ENCODE measurements at places on chromosomes 7 and 10.

DNA sequence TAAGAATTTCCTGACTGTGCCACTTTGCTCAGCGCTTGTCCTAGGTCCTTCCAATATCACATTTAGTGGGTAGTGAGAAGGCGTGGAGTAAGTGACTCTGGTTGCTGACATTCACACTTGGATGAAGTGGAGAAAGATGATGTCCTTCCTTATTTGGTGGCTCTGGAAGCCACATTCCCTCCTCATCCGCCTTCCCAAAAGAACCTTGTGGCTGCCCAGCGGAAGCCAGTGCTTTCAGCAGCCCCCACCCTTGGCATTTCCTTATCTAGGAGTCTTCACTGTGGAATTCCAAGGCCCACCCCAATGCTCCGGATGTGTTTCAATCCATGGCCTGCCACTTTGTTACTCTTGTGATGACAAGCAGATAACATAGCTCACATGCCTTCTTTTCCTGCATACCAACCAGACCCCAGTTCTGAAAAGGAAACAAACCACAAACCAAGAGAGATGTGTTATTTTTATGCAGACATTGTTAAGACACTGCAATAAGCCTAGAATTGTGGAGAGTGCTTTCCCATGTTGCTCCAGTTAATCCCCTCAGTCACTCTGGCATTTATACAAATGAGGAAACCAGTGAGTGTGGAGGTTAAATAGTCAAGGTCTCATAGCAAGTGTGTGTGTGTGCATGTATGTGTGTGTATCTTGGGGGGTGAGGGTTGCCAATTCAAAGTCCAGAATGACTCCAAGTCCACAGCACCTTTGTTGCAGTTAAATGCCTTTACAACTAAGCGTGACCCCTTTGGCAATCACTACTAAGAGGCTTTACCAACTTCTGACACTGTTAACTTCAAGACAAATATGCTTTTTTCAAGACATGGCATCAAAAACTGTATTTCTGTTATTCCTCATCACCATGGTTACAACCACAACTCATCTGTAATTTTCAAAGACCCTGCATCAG, 10.3 kb upstream of the ANKRD1 start:
- no peak for DNase-seq

GRCh38 chr10:126909147-126909546, 3.9 kb downstream of the DOCK1 start:
- no peak for DNase-seq

GRCh38 chr7:538764-539685, 19.4 kb upstream of the PDGFA start:
- no peak for DNase-seq

DNA sequence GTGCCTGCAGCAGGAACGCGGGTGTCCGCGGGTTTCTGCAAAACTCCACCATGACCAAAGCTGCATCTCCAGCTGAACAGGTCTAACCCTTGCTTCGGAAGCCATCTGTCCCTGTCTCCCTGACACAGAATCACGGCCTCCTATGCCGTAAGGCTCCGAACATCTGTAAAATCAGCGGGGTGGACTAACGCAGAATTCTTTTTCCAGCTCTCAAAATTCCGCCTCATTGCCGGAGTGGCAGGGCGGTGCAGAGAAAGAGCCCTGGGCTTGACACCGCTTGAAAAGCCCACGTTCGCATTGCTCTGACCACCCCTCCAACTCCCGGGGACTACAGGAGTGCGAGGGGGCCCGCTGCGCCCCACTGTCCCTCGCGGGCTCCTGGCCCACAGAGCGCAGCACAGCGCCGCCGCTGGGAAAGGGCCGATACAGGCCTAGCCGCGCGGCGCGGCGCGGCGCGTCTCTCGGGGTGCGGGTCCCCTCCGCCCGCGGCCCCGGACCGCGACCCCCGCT, 409 bp downstream of the DNMBP start:
- DNase-seq, result no peak

DNA sequence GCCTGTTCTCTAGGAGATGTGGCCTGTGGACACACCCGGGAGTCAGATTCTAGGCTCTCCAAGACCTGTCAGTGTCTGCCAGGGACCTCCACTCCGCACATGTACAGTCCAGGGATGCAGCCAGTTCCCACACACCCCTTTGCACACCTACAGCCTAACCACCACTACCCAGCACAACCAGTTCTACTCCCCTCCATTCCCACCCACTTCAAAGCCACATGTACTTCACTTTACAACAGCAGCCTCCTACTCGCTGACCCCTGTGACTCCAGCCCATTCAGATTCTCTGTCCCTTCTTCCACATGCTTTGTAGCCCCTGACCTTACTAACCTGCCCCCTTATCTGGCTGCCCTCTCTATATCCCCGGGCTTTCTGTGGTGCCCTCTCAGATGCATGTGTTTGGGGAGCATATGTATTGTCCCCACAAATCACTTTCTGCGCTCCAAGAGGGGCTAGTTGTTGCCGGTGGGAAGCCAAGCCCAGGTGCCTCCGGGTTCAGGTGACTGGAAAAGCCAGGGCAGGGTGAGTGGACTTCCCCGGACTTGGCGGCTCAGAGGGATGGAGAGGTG, 7.2 kb downstream of the LBX1 start:
- DNase-seq, result no peak

- DNase-seq, result no peak
Measured at GRCh38 chr7:46320956-46321355, 399.9 kb upstream of the IGFBP3 start.

DNA sequence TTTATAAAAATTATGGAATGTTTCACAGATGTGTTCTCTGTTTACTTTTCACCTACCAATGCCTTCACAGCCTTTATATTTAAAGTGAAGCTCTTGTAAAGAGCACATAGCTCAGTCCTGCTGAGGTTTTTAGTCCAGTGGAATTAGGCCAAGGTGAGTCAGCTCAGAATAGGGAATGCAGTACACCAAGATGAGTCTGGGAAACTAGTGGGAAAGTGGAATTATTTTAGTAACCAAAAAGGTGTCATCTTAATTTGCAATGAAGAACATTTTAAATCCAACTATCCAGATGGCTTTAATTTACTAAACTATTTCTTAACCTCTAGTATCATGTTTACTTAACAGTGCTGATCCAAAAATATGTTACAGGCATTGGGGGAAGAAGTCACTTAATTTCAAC, 236.3 kb upstream of the CTBP2 start:
- no peak for DNase-seq

DNA sequence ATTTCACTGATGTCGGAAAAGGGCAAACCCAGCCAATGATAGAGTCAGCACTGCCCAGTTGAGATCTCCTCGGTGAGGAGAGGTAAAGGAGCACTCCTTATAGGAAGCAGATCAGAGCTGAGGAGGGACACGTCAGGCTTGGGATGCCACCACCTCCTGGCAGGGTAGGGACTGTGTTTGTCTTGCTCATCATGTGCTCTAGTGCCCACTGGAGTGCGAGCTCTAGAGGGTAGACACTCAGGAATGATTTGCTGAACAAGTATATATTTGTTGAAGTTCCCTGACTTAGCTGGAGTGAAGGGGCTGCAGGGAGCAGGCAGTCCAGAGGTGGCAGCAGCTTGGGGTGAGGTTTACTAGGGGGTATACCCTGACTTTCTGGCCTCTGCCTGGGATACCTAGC, 146.5 kb downstream of the NOC3L start:
- no peak for DNase-seq

DNA sequence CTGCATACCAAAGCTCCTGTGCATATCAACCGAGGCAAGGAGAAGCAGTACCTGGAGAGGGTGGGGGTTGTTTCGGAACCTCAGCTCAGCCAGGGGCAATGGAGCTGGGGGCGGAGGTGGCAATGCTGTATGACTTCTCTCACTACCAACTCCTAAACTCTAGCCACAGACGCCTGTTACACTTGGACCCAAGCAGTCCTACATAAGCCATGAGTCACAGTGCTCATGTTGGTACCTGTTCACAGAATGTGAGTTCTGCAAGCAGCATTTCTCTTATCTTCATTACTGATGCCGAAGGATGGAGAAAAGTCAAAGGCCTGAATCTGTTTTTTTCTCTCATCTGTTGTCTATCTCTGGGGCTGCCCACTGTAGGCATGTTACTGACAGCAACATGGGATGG, 3.2 kb upstream of the RAB18 start:
- no peak for DNase-seq

- no peak for DNase-seq
Measured at GRCh38 chr7:82105463-82105862, 335.6 kb upstream of the HGF start.

- no peak for DNase-seq
Measured at GRCh38 chr7:135964274-135964673, 12.9 kb downstream of the MTPN start.

DNA sequence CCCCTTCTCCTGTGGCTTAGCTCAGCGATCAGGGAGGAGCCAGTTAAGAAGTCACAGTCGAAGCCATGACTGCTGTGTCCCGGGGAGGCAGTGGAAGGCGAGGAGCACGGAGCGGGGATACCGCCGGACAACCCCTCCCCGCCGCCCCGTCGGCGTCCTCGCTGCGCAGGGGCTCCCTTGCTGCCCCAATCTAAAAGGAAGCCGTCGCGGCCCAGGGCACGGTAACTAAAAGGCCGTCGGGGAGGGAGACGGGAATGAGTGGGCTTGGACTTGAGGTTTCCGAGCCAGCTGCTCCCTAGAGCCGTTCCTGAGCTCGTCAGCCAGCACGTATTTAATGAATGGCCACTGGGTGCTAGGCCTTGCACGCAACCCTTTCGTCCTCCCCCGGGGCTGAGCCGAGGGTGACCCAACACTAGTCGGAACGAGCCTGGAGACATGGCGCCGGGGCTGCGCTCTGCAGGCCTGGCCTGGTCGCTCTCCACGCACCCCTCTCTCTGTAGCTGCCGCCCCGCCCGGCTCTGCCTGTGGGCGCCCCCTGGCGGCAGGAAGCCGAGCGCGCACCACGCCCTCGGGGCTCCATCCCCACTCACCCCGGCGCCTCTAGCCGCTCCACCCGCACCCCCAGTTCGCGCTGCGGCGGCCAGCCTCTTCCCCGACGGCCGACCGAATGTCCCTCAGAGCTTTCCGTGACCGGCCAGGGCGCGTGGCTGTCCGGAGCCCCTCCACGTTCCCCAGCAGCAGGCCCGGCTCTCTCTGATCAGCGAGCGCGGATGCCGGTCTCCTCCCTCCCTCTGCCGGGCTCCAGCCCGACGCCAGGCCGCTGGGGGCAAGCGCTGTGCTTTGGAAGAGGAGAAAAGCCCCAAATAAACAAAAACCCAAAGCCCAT, 29.3 kb upstream of the KCNK18 start:
- DNase-seq, result peak; percentile 53

GRCh38 chr7:133461421-133461820, 208.5 kb downstream of the EXOC4 start:
- no peak for DNase-seq

- no peak for DNase-seq
Measured at GRCh38 chr7:39480901-39481300, 85.3 kb upstream of the YAE1 start.

DNA sequence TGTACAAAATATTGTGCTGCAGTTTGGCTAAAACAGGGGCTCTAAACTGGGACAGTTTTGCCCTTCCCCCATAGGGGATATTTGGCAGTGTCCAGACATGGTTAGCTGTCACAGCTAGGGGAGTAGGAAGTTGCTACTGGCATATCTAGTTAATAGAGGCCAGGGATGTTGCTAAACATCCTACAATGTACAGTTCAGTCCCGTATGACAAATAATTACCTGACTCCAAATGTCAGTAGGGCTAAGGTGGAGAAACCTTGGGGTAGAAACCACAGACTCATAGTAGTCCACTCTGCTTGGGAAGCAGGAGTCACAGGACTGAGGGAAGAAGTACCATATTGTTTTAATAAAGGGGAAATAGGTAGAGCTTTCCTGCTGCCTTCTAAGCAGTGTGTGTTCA, 39.8 kb downstream of the WBP1L start:
- DNase-seq, result no peak

- no peak for DNase-seq
Measured at GRCh38 chr10:10772411-10772810, 245.3 kb upstream of the CELF2 start.

DNA sequence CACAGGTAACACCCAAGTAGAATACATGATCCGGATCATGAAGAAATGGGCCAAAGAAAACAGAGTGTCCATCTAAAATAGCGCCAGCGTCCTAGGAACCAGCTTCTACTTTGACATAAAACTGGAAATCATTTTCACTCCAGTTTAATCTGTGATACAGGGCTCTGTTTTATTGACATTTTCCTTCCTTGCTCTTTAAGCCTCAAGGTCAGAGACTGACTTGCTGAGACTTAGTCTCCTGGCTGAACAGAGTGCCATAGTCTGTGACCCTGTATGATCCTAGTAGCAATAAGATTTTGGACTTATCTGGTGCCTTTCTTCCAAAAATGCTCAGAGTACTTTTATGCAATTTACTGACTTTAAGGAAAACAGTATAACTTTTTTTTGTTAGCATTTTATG, 41.7 kb upstream of the UBN2 start:
- no peak for DNase-seq

GRCh38 chr10:47225219-47225927, 74.6 kb upstream of the GDF10 start:
- no peak for DNase-seq

- no peak for DNase-seq
Measured at GRCh38 chr10:114642729-114643128, 15.3 kb downstream of the ABLIM1 start.

DNA sequence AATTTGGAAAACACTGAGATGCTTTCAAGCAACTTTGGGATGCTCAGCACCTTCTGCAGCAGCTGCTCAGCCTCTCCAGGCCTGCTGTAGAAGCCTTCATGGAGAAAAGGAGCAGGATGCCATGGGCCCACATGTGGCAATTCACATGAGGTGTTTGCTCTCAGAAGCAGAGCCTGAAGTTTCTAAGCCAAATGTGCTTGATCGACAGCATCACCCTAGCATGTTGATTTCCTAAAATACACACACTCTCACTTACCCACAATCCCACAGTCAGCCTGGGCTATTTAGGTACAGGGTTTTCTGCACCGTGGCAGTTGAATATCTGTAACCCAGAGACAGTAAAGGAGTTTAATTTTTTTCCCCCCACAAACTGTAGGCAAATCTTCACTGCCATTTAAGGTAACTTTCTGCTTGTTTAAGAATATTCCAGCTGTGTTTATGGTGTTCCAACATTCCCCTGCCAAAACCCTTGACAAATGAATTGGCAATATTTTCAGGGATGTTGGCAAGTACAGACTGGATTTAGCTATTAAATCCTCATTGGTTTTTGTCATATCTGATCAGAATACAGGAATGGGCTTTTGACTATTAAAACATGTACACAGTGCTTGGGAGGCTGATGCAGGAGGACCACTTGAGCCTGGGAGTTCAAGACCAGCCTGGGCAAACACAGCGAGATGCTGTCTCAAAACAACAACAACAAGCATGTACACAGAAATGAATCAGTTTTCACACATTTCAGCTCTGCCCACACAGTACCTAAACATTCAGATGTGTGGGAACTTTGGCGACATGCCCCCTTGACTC, 244.2 kb downstream of the CELF2 start:
- DNase-seq, result no peak

DNA sequence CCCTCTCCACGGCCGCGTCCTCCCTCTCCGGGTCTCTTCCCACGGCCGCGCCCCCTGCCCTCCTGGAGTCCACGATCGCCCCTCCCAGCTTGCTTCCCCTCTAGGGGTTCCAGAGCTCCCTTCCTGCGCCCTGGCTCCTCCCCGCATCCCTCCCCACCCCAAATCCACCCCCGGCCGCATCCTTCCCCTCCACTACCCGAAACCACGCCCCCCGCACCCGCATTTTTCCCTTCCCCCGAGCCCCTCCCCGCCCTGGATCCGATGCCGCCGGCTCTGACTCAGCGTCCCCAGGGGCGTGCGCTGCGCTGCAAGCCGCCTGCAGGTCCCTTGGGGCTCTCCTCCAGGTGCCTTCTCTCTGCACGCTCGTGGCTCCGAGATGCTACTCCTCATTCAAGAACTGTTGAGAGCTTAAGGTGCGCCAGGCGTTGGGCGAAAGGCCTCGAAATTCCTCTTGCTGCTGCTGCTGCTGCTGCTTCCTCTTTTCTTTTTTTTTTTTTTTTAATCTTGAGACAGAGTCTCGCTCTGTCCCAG, 372 bp upstream of the TMEM130 start:
- peak; percentile 44 for DNase-seq

Measured in stimulated activated CD8-positive, alpha-beta memory T cell treated with anti-CD3 and anti-CD28 coated beads, Interleukin-15, amount 100 ng/mL, for 24 hours (primary cell).